SK-N-SH treated with all-trans-retinoic acid at 6 μM for 48 hours (cell line): ENCODE measurements at places on chromosomes 7 and 10.

DNA sequence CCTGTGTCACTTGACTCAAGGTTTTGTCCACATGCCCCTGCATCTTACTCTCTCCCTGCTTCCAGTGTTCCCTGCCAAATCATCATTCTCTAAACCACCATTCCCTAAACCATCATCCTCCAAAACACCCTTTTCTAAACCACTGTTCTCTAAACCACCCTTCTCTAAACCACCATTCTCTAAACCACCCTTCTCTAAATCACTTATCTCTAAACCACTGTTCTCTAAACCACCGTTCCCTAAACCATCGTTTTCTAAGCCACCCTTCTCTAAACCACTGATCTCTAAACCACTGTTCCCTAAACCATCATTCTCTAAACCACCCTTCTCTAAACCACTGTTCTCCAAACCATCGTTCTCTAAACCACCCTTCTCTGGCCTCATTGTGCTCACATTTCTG, 142.1 kb downstream of the CXCL12 start:
- ATAC-seq, result no peak

GRCh38 chr10:126628746-126629145, 41.7 kb downstream of the C10orf90 start:
- no peak for ATAC-seq

DNA sequence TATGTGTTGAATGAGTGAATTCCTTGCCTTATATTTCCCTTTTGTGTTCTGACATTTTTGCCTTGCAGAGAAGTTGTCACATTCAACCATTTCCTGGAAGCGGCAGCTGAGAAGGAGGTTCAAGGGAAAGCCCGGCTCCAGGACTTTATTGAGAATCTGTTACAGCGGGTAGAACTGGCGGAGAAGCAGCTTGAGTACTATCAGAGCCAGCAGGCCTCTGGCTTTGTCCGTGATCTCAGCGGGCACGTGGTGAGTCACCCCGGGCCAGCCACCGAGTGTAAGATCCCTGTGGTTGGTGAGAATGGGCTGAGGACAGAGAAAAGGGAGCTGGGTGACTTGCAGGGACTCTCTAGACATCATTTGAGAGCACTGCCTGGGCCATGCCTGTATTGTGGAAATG, 14.2 kb downstream of the ZNF365 start:
- ATAC-seq, result no peak

GRCh38 chr10:21431799-21432198, 93.7 kb downstream of the SKIDA1 start:
- no peak for ATAC-seq

- no peak for ATAC-seq
Measured at GRCh38 chr7:2928256-2928612, 84.1 kb upstream of the GNA12 start.

DNA sequence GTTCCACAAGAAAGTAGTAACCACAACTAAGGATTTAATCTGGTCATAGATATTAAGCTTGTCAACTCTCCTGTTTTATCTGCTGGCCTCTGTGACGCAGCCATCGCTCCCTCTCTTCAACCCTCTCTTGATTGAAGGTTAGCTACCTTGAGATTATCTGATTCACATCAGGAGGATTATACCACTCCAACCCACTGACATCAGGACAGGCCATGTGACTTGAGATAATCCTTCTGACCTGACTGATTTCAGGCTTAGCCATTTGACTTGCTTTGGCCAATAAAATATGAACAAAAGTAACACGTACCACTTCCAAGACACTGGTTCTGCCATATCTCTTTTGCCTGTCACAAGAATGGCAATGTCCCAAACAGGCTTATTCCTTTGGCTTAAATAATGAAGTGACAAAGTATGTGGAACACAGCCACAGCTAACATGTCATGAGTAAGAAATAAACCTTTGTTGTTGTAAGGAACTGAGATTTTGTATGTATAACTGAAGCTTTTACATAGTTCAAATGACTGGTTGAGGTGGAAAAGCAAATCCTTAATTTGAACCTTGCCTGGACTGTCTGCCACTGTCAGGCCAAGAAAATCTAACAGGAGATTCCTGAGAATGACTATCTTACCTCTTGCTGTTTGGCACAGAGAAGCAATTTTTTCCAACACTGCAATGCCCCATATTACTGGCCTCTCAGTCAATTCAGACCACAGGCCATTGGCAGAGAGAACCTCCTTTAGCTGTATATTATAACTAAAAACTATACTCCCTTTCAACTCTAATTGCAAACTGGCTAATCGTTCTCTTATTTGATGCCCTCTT, 13.9 kb downstream of the ZNF438 start:
- no peak for ATAC-seq

DNA sequence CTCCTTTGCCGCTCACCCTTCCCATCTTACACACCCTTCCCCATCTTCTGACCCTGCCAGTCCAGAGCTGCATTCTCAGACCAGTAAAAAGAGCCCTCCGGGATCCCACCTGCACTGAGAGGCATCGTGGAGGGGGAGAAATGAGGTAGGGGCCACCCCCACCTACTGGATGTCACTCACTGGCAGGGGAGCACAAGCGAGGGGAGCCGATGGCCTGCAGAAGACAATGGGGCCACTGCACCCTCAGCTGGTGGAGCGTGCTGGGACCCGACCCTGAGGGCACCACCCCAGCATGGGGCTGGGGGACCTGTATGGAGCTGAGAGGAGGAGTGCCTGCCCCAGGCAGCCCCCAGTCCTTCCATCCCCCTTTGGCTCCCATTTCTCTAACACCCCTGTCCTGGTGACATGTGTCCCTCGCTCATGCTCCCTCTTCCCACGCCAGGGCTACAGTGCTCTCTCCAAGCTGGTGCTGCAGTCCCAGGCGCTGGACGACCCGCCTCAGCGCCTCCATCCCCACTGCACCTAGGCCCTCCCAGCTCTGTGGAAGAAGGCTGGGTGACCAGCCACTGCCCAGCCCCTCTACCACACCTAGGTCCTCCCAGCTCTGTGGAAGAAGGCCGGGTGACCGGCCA, 49.8 kb downstream of the RASGEF1A start:
- no peak for ATAC-seq

- ATAC-seq, result no peak
Measured at GRCh38 chr10:95987685-95988426, 55.5 kb upstream of the CCNJ start.

DNA sequence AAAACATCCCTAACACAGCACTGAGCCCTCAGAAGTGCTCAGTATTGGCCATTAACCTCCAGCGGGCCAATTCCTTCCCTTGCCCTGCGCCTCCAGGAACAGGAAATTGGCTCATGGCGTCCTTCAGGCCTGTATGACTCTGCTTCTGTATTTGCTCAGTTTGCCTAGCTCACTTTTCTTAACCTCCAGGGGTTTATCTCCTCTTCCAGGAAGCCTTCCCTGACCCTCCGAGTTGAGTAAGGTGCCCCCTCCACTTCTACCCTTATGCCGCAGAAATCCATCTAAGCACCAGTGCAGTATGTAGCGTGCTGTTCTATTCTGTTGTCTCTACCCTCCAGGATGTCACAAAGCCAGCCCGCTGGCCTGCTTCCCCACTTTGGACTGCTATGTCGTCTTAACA, 1.1 kb upstream of the SFXN4 start:
- no peak for ATAC-seq

DNA sequence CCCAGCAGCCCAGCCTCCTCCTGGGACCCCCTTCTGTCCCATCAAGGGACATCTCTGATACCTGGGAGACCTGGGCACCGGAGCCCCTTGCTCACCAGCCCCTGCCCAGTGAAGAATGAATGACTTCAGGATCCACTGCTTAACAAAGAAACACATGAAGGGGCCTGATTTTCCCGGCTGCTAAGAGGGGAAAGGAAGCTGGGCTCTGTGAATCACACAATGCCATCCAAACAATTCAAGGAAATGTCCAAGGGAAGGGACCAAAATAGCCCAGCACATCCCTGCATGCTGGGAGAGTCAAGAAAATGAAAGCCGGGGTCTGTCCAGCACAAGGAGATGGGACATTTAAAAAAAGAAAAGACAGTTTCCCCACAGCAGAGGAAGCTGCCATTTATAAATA, 128.7 kb upstream of the JCAD start:
- no peak for ATAC-seq

DNA sequence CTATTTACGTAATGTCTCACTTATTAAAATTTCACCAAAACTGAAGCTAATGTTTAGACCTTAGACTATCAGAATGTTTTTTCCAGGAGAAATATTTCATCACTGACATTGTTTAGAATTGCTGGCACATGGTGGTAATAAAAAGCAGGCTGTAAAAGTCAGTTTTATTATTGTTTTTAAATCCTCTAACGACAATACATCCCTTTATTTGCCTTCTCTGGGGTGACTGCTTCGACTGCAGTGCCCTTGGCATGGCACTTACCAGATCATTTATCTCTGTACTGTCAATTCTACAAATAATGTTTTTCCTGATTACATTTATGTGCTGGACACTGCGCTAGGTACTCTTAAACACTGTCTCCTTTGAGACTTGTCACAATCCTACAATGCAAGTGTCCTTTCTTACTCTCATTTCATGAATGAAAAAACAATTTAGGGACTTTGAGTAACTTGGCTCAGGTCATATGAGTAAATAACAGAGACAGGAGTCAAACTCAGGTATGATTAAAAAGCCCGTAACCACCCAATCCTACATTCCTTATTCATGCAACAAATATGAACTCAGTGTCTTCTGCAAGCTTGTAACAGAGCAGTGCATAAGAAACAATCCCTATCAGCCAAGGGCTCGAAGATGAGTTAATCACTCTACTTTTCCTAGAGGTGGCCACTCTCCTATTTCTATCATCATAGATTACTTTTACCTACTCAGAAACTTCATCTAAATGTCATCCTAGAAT, 5.6 kb upstream of the ING3 start:
- no peak for ATAC-seq
